ENCODE measurements at places on chromosomes 1 and 21.

- peak; percentile 62 for DNase-seq
These were observed 126.9 kb upstream of the DUSP10 start for GRCh38 chr1:221868593-221869303.

- peak; percentile 100 for DNase-seq
These were observed 46.5 kb downstream of the KCNJ15 start for GRCh38 chr21:38303300-38303699.

DNA sequence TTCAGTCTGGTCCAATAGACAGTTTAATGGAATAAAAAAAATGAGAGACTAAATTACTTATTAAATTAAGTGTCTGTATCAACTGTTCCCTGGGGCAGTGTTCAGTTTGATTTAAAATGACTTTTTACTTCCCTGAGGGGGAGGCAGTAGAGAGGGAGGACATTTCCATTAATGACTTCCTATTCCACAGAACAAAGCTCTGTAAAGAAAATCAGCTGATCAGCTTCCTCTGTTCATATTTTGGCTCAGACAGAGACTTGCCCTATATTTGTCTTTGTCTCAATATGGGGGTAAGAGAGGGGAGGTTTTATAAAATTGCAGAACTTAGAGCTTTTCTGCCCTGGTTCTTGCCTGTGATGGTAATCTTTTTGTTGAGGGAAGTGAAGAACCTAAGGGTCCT lies 8.4 kb downstream of the CFAP126 start:
- no peak for DNase-seq

DNA sequence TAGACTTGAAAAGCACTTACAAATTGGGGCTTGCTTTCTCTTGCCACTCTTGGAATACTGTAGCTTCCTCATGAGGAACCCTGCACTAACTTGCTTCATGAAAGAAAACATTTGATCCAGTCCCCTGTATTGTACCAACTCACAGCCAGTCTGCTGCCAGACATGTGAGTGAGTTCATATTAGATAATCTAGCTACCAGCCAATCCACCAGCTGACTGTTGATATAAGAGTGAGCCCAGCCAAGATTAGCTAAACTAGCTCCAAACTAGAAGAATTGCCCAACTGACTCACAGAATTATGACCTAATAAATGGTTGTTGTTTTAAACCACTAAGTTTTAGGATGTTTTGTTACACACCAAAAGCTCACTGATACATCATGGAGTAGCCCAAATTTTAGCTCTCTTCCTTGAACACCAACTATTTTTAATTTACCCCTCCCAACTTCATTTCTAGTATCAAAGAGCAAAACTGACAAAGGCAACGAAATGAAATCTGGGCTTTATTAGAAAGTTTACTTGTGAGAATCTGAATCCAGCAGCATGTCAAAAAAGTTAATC lies 6.6 kb upstream of the RGS8 start:
- no peak for DNase-seq

GRCh38 chr1:61612602-61613001 lies 112.3 kb downstream of the TM2D1 start:
- DNase-seq: no peak

DNA sequence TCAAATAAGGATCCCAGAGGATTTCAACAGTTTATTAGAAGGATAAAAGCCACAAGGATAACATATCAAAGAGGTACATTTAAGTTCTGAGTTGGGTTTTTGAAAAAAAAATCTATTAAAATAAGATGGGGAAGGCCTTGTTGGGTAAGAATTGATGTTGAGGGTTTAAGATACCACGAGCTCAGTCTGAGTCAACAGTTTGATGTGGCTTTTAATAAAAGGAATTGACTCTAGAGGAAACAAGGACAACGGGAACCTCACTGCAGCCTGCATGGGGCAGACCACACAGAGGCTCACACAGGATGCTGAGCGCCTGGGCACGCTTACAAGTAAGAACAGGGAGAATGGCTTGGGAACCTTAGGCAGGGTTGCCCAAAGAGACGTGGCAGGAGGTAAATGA lies 107.5 kb downstream of the TIAM1 start:
- DNase-seq: no peak

DNA sequence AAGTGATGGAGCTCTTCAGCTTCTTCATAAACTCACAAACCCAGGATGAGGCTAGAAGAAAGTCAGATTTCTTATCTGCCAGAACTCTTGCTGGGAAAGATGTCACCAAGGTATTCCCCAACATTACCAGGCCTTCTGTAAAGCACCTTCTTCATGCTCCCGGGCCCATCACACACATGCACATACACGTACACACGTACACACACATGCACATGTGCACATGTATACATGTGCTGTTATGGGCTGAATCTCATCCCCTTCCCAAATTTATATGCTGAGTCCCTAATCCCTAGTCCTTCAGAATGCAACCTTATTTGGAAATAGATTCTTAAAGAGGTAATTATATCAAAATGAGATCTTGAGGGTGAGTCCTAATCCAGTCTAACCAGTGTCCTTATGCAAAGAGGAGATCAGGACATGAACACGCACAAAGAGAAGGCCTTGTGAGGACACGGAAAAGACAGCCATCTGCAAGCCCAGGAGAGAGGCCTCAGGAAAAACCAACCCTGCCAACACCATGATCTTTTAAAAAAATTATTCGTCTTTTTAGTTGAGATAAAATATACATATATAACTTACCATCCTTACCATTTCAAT lies 76.4 kb upstream of the LYST start:
- DNase-seq: no peak

DNA sequence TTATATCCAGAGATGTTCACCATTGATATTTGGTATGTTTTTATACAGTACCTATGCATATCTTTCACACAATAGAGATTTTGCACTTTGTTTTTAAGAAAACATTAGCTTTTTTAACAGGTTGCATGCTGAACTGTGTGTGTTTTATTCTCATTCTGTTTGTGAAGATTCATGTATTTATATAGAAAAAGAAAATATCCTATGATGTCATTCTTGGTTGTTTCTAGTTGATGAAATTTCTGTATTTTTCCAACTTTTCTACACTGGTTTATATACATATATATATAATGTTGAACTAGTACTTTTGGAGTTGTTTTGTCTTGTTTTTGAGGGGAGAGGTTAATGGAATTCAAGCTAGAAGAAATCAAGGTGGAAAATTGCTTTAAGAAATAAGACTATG lies 143.8 kb downstream of the MATN1 start:
- no peak for DNase-seq

GRCh38 chr1:3465935-3466321 lies 11.5 kb downstream of the ARHGEF16 start:
- DNase-seq: no peak

DNA sequence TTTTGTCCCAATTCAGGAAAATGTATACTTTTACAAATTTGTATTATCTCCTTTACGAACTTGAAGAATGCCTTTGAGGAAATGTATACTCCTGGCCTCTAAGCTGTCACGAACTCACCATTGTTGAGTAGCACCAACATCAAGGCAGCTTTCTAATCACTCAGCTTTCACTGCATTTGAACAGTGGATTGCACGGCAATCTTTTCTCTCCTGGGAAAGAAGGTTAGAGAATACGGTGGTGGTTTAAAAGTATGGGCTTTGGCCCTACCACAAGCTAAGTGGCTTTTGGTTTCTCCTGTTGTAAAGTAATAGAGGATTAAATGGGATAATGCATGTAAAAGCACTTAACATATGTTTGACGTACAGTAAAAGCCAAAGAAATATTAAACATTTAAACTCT lies 57.8 kb downstream of the CNST start:
- DNase-seq: no peak

DNA sequence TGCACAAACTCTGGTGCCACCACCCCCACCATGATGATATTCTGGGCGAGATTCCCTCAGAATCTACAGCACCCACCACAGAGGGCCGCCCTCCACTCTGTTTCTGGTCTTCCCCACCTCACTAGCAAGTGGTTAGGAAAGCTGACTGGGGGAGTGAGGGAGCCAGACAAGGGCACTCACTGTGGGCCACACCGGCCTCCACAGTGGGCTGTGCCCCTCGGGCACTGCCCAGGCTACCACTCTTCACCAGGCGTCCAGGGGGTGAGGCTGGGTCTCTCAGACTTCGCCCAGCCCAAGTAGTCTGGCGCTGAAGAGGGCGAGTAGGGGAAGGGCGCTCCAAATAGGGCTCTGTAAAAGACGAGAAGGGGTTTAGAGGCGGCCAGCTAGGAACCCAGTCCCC lies 11.2 kb upstream of the GATAD2B start:
- no peak for DNase-seq

DNA sequence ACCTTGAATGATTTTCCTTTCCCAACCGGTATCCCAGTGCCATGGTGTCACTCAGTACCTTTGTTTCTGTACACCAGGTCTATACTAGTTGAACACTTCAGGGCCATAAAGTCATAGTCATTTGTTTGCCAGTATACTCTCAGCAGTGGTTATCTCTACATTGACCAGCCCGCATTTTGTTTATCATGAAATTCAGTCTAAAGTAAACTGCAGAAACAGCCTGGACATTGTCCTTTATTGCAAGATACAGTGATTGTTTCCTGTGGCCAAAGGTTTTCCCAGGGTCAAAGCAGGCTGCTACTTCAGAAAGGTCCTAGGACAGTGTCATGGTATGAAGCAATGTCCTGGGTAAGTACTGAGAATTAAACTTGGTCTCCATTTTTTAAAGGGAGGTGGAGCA lies 407.4 kb downstream of the RWDD3 start:
- no peak for DNase-seq

- DNase-seq: no peak
These were observed 73.7 kb downstream of the DMRTB1 start for GRCh38 chr1:53532912-53533311.

DNA sequence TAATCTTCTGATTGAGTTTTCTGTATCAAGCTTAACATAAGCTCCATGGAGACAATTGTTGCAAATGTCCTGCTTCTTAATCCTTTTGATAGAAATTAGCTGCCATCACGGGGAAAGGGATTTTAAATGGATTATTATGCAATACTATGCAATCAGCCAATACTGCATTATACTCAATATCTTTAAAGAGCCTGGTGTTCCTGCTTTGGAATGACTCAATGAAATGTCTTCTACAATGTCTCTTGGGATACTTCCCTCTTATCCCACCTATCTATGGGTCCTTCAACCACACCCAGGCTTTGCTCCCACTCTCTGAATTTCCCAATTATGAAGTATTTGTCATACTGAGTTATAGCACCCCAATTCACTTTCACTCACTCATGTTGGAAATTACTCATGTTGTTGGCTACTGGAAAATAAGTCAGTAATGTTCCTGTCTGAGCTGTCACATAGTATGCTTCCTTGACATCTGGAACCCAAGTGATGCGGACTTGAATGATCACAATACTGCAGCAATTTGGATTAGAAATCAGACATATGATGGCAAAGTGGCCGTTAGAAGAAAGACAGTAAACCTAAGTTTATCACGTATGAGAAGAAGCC lies 85.0 kb downstream of the TPR start:
- no peak for DNase-seq

DNA sequence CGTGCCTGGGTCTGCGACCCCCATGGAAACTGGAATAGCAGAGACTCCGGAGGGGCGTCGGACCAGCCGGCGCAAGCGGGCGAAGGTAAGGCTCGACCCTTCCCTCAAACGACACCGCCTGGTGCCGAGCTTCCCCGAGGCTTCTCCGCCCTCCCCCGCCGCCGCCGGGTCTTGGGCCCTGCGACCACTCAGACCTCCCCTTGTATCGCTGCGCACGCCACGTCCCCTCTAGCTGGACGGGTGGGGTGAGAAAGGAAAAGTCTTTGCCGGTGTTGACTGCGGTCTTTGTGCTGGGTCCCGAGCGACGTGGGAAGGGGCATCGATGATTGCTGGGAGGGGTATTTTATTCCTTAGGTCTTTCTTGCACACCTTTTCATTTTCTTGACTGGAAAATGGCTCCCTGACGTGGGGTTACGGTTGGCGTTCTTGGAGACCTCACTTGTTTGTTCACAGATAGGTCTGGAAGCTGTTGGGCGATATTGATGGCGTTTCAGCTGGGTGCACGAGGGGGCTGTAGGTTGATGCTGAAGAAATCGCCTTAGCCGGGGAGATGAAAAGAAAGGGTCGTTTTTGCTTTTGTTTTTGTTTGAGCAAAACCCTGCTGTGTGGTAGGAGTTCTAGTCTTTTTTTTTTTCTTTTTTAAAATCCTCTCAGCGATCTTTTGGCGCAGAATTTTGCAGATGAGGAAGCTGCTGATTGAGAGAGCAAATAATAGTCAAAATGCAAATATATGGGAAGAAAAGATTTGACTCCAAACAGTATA lies 776 bp downstream of the KDM1A start:
- DNase-seq: no peak

- peak; percentile 41 for DNase-seq
These were observed 6.0 kb upstream of the PIGC start for GRCh38 chr1:172449585-172450523.

DNA sequence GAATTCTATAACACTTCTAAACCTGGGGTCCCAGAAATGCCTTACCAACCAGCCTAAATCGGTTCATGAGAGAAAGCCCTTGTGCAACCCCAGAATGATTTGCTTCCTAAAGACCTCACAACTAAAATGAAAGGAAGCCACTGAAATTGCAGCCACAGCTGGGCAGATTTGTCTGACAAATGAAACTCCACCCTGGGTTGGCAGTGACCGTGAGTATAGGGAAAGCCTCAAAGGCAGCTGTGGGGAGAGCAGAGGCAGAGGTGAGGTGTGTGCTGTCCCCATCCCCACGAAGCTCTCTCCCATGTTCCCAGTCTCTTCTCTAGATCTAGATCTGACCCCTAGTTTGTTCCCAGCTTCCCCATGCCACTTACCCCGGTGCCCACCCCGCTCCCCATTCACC lies 23.1 kb downstream of the RHBDL2 start:
- no peak for DNase-seq

DNA sequence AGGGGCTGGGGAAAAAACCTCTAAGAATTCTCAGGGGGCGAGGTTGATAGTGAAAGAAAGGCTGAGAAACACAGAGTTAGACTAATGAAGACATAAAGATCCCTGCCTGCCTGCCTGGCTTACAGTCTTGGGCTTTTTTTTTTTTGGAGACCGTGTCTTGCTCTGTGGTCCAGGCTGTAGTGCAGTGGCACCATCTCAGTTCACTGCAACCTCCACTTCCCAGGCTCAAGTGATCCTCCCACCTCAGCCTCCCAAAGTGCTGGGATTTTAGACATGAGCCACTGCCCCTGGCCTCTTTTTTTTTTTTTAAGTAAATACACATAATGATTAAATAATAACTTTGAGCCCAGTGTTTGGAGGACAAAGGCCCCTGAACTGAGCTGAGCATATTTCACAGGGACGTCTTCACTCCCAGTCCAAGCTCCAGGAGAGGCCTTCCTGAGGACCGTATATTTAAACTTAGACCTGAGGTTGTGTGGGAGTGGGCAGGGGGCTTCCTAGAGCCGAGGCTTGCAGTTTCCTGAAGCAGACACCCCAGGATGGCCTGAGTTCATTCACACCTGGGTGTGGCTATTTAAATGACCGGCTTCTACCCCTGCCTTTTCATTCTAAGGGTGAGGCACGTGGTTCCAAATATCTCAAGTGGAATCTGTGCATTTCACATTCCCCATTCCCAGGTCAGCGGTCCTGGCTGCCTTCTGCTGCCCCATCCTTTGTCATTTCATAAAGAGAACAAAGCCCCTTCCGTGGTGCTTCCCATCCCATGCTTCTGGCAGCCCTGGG lies 16.0 kb upstream of the EFHD2 start:
- no peak for DNase-seq

GRCh38 chr1:47334765-47335435 lies 1.3 kb downstream of the CMPK1 start:
- DNase-seq: no peak

GRCh38 chr1:230589951-230590350 lies 52.3 kb upstream of the COG2 start:
- no peak for DNase-seq

Measured in stromal cell of bone marrow (primary cell).